GM23248 (cell line): ENCODE measurements at places on chromosomes 5 and 9. TPM values are rescaled to one million over a fixed set of nuclear protein-coding genes. Genes with fewer than 3 reads are reported as not detected.
A peak's percentile ranks its signal among the peaks of the same experiment; 100 is the strongest.

GRCh38 chr9:135879619-135880018 lies 27.7 kb downstream of the CAMSAP1 start:
- no peak for DNase-seq

- no peak for DNase-seq
These were observed 47.0 kb upstream of the MYO10 start for GRCh38 chr5:16983022-16983639.

DNA sequence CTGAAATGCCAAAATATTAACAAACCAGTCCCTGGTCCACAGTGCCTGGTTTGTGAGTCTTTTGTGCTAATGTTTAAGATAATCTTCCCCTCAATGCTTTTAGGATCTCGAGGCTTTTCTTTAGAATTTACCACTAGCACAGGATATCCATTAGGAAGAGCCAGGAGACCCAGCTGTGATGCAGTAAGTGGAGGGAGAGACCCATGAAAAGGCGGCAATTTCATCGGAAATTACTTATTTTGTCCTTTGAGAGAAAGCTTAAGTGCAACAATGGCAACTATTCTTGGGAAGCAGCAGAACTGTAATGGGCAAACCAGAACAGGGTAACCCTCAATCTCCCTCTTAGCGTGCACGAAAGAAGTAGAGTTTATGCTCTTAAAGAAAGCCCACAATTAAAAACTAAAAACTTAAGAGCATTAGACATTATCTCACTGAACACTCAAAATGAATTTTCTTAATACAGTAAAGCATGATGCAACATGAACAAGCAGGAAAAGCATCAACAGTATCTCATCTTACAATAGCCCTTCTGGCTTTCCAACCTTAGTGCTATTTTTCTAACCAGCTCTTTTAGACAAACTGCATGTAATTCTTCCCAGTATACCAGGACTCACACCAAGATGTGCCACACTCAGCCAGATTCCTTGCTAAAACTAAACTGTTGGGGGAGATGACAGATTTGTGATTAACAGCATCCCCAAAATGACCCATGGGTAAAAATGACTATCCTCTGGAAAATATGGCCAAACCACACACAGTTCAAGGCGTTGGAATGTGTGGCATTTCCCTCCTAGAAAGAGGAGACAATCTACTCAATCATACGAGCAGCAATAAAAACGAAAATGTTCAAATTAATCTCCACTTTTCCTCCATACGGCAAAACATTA lies 36.4 kb downstream of the PWWP2A start:
- peak; percentile 88 for DNase-seq

- DNase-seq = no peak
These were observed 1.4 kb upstream of the NHP2 start for GRCh38 chr5:178155065-178155464.

GRCh38 chr5:124961521-124961920 lies 215.1 kb upstream of the ZNF608 start:
- no peak for DNase-seq

DNA sequence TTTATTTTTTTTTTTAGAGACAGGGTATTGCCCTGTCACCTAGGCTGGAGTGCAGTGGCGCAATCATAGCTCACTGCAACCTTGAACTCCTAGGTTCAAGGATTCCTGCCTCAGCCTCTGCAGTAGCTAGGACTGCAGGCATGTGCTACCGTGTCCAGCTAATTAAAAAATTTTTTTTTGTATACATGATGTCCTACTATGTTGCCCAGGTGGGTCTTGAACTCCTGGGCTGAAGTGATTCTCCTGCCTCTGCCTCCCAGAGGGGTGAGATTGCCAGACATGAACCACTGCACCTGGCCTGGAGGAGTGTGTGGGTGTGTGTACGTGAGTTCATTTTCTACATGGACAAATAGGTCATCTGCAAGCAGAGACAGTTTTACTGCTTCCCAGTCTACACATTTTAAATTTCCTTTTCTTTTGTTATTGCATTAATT lies 33.8 kb downstream of the JMY start:
- no peak for DNase-seq

DNA sequence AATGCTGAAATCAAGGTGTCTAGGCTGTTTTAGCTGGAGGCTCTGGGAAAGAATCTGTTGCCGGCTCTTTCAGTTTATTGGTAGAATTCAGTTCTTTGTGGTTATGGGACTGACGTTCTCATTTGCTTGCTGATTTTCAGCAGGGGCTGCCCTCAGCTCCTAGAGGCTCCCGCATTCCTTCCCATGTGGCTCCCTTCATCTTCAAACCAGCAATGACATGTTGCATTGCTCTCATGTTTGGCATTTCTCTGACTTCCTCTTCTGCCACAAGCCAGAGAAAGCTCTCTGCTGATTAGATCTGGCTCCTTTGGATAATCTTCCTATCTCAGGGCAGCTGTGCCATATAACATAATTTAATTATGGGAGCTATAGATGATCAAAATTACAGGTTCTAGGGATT lies 360.3 kb downstream of the LRRC70 start:
- no peak for DNase-seq

DNA sequence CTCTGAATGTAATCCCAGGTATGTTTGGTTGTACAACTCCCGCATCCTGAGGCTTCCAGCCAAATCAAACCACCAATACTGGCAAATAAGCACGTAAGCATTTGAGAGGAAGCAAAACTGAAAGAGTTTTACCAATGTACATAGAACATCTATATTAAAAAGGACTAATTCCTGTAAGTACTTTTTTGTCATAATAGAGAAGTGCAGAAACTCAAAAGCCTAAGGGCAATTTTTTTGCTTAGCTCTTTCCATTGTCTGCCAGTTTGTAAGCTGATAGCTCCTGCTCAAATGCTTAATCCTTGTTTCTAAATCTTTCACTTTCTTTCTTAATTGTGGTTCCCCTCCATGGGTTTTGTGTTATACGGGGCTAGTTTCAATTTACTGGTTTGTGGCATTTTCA lies 1151.8 kb downstream of the CDH12 start:
- DNase-seq = no peak

GRCh38 chr5:138148811-138149210 lies 9.6 kb upstream of the NME5 start:
- DNase-seq = peak; percentile 90

TLX3 gene
- not detected in 2 replicates for total RNA-seq

DNA sequence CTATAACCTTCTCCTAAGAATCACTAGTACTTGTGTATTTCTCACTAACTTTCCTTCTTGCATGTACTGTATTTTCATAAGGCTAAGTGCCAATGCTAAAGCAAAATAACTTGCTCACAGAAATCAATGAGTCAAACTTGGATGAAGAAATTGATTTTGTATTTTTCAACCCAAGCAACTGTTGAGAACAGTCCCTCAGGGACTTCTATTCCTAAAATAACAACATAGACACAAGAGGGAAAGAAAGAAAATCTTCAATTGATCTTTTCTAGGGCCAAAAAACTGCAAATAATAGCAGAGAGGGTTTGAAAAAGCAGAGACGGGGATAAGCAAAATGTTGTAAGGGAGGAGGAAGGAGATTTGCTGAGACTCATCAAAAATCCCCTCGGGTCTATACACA lies 69.8 kb downstream of the HABP4 start:
- peak; percentile 49 for DNase-seq

- no peak for DNase-seq
These were observed 218.1 kb upstream of the WWC1 start for GRCh38 chr5:168073311-168073710.

DNA sequence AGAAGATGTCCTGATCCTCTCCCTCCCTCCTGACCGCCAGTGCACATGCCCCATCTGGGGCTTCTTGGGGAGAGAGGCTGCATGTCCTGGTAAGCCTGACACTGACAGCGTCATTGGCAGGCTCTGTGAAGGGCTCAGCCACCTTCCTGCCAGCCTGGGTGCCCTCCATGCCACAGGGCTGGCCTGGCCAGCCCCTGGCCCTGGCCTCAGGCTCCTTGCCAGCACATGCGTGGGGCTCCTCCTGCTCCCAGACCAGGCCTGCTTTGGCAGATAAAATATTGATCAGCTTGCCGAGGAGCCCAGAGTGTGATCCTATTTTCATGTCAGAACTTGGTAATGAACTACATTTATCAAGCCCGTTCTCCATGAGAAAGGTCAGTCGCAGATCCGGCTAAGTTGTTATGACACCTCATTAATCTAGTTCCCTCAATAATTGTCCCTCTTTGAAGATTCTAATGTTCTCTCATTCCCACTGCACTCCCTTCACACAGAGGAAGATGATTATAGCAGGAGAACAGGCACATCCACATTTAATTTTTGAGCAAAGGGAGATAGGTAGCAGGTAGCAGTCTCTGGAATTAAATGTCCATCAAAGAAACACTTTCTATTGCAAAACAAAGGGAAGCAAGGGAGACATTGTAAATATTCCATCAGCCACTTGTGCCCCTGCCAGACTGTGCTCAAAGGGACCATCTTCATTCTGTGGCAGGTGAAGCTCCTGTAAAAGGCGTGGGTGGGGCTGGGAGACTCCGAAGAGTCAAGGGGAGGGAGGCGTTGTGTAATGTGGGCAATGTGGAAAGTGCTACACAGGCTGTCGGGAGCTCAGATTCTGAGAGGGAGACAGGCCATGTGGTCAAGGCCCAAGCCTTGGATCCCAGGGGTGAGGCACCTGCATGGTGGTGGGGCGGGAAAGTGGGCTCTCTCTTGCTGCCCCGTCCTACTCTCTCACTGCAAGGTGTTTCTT lies 272.0 kb downstream of the HSPA4 start:
- no peak for DNase-seq

DNA sequence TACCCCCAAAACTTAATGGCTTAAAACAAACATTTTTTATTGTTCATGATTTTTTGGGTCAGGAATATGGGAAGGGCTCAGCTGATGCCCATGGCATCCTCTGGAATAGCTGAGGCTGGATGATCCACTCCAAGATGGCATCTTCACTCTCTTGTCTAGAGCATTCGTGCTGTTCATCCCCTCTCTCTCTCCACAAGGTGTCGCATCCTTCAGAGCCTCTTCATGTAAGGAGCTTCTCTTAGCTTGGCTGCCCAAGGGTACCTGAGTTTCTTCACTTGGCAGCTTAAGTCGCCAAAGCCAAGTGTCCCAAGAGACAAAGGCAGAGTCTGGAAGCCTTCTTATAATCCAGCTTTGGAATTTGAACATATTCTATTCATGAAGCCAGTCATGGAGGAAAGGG lies 294.7 kb downstream of the CHSY3 start:
- DNase-seq = peak; percentile 8

DNA sequence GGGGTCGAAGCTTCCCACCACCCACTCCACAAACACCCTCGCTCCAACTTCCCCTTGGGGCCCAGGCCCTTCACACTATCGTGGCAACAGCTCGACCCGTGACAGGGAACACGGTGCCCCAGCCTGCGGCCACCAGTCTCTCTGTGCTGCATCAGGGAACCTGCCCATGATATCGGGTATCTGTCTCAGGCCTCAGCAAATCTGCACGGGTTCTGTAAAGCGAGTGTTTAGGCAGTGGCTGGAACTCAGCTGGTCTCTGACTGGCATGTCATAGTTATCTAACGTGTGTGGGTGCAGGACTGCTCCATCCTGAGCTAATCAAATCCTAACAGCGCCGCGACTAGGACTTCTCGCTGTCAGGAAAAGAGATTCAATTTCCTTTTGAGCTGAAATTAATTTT lies 42.9 kb downstream of the DBH start:
- DNase-seq = no peak

WNT8A gene
- not detected in 2 replicates for total RNA-seq

DNA sequence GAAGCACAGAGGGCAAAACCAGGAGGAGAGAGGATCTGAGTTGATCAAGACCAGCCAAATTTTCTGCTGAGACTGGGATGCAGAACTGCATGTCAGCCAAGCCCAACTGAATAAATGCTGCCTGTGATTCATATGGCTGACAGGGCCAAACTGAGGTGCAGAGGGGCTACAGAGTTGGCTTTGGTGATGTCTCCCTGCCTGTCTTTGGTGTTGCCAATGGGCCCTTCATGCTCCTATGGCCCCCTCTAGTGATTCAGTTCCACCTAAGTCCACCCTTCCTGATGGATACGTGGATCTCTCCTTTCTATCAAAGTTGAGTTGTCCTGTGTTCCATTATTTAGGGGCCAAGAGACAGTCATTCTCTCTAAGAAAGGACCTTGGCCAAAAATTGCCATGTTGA lies 163.6 kb upstream of the TLE4 start:
- peak; percentile 5 for DNase-seq

C5orf63 gene
- total RNA-seq = 0.97 and 1.3 TPM in 2 replicates

DNA sequence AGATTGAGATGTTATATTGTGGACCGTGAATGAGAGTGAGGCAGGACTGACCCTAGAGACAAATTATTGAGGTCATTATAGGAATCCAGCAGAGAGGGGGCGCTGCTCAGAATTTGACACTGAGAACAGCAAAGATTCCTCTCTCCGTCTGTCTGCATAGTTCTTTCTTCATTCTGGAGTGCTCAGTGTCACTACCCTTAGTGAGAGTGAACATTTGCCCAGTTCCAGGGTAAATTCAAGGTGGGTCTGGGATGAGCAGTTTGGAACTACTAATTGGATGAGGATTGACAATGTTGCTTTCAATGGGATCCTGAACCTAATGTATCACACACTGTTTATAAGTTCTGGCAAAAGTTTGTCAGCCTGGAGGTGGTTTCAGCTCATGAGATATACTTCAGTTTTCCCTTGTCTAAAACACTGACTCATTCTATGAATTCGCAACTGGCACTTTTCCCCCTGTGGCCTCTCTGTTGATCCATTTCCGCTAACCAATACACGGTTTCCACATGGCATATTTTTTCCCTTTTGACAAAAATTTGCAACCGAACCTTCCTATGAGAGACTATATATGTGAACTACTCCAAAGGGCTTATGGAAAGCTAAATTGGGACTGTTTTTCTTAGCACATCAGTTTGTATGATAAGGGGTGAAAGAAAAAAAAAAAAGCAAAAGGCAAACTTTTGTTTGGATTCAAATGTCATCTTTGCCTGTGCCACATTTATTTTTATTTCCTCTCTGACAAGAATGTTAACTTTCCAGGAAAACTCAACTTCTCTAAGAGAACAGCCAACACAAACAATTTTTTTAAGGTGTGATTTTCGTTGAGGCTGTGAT lies 1240.7 kb upstream of the WWC1 start:
- no peak for DNase-seq

DNA sequence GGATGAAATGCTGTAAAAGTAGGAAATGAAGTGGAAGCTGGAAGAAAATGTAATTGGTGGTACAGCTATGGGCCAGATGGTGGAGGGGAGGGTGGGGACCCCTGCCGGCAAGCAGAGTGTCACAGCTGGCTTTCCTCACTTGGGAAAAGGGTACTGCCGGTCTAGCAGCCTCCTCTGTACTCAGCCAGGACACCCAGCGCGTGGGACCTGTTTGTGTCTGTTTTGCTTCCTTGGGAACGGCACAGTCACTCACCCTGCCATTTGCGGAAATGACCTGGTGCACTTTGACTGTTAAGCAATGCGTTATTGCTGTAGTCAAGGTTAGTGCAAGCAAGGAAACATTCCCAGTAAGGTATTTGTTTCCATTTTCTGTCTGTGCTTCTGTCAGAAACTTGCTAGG lies 10.1 kb downstream of the TMEM252 start:
- no peak for DNase-seq

- DNase-seq = peak; percentile 89
These were observed 211.5 kb downstream of the SEC61B start for GRCh38 chr9:99433555-99433954.

DNA sequence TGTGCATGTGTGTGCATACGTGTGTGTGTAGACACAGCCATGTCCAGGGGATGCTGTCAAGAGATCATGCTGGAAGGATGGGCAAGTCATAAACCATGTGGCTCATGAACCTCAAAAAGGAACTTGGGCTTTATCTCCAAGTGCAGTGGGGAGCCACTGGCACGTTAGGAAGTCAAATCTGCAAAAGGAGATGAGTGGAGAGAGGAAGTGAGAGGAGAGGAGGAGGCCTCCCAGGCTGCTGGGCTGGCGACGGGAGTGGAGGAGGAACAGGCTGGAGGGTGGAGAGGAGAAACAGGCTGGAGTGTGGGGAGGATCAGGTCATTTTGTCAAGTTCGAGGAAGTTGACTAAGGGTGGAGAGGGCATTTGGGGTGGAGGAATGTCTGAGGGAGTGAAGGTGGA lies 29.2 kb upstream of the TIFAB start:
- DNase-seq = no peak
